Erythroblast (primary cell): ENCODE measurements at places on chromosomes 2 and 18.

GRCh38 chr2:7205151-7205830, 288.1 kb downstream of the RNF144A start:
- DNase-seq = no peak

GRCh38 chr2:10493634-10494281, 45.6 kb upstream of the ODC1 start:
- DNase-seq = no peak

DNA sequence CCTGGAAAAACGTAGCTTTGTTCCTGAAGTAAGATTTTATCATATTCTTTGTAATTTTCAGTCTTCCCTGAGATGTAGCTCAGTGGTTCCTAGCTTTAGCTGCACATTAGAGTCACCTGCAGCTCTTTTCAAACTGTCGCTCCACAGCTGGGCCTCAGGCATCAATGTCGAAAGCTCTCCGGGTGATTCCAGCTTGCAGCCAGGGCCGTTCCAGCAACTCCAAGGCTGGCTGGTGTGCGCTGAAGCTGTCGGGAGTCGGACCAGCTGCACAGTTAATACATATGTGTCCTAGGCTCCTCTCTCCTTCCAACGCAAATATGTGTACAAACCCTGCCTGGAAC, 609 bp upstream of the ZNF2 start:
- DNase-seq = no peak

DNA sequence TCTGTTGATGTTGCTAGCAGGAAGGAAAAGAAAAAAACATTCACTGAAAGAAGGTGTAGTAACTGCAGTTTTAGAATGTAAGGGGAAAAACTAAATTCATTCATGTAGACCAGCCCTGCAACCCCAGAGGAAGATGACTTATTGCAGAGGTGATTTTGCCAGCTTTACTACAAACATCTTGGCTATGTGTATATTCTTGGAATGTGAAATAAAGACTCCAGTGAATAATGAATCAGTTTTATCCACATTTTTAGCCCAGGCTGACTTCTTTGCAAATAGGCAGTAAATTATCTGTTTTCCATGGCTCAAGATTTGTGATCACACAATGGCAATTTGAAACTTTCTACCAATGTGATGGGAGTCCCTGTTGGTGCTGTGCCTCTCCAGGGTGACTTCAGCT, 206.1 kb upstream of the SETBP1 start:
- DNase-seq = no peak

DNA sequence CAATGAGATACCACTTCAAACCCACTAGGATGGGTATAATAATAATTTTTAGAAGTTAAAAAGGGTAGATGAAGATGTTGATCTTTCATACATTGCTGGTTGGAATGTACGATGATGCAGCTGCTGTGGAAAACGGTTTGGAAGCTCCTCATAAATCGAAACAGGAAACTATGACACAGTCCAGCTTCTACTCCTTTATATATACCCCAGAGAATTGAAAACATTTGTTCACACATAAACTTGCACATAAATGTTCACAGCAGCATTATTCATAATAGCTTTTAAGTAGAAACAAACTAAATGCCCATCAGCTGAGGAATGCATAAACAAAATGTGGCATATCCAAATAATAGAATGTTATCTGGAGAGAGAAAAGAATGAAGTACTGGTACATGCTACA, 95.0 kb downstream of the STRADB start:
- no peak for DNase-seq

- DNase-seq = peak; percentile 50
Measured at GRCh38 chr2:95526360-95527341, 42.1 kb upstream of the TRIM43B start.

DNA sequence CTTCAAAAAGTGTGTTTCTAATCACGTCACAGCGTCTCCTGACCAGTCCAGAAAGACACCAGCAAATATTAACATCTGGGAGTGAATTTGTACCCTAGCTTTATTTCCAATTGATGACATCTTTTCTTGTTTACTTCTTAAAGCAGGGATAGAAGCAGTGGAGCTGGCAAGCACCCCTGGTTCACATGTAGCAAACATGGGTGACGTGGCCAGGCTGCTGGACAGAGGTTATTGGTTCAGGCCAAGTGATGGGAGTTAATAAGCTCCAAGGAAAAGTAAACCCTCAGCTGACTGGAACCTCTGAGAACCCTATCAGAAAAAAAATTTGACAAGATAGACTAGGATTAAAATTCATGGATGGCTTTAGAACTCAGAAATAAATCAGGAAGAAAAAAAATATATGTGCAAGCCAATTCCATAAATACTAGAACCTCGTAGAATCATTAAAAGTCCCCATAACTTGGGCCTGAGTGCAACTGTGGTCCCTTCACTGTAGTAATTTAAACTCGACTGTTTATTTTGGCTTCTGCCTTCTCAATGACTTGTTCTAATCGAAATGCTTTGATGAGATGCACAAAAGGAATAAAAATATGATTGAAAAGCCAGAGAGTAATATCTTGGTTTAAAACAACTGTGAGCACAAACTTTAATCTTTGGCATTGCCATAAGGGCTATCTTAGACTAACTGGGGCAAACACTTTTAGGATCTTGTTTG, 121.5 kb upstream of the CTAGE1 start:
- DNase-seq = no peak

GRCh38 chr18:13218997-13219396, 437 bp downstream of the LDLRAD4 start:
- no peak for DNase-seq

- no peak for DNase-seq
Measured at GRCh38 chr2:98768384-98769113, 37.6 kb upstream of the MGAT4A start.

- DNase-seq = no peak
Measured at GRCh38 chr18:23779696-23780303, 90.5 kb downstream of the LAMA3 start.

DNA sequence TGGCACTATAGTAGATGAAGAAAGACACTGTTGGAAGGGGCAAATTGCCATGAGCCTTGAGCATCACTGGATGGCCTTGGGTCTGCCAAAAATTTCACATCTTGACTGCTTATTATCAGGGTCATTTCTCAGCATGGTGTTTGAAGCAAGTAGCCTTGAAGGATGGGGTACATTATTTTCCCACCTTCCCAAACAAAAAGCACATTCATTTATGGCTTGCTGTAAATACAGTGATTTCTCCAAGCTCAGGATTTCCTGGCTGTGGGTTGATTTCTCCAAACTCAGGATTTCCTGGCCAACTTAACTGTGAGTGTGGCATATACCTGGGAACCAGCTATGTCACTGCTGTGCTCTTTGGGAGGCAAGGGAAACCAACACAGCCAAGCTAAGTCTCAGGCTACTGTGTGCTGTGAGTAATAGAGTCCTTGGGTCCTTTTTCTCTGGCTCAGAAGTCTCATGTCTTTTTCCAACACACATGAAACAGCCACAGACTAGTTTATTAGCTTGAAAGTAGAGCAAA, 116.6 kb downstream of the SPHKAP start:
- no peak for DNase-seq

- no peak for DNase-seq
Measured at GRCh38 chr2:181673173-181673572, 7.1 kb downstream of the NEUROD1 start.
